Stimulated activated CD4-positive, alpha-beta T cell treated with anti-CD3 and anti-CD28 coated beads, Interleukin-1b, Interleukin-23, amount 100 ng/mL, for 24 hours (primary cell): ENCODE measurements at places on chromosomes 7 and 10.

DNA sequence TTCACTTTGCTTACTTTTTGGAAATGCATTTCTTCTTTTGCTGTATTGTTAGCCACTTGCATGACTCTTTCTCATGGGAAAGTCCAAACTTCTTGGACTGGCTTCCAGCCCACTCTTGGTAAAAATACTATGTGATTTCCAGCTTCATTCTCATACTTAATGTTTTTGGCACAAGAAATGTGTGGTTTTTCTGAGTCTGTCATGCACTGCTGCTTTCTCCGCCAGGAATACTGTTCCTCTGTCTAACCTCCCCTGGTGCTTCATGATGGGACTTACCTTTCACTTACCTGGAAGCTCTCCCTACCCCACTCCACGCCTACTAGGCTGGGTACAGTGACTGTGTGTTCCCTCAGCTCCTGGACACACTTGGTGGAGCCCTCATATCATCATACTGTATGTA lies 18.7 kb downstream of the MGAM2 start:
- DNase-seq, result no peak

DNA sequence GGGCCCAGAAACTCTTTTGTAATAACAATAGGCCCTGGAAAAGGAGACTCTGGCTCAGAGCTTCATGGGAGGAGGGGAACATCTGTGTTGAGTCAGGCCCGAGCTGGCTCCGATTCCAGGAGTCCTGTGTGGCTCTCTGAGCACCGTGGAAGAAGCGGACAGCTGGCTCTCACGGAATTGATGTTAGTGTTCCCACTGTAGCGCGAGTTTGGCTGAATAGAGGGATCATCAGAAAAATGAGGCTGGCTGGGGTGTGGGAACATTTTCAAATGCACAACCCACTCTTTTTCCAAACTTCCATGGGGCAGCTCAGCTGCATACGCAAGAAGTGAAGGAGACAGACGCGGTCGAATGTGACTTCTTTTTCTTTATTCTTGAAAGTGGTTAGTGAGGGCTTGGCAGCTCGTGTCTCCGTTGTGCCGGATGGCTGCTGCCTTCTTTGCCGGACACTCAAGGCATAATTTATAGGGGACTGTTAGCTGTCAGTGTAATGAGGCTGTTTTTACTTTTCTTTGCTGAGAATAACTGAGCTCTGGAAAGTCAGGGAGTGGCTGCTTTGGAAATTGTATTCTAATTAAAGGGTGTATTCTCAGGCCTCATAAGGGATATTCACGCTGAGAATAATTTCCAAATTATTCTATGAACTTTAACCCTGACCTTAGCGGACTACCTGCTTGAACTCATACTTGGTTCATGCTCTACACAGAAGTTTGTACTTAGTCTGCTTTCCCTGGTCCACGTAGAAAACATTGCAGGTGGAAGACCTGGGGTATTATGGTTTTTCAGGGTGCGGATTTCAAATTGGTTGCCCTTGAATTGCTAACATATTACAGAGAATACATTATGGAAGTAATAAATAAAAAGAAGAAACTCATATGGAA lies 23.1 kb downstream of the MDFIC start:
- DNase-seq, result no peak

DNA sequence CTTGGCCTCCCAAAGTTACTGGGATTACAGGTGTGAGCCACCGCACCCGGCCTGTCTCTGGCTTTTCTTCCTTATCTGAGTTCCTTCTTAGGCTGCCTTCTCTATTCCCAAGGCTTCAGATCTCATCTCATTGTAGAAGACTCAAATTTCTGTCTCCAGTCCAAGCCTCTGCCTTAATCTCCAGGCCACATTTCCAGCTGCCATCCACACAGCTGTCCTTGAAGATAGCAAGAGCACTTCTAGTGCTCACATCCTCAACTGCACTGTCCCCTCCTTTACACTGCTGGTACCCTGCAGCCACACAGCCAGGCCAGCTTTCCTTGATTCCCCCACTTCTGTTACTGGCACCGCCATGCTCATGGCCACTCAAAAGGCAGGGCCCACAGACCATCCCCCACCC lies 35.6 kb downstream of the POLL start:
- DNase-seq, result no peak

DNA sequence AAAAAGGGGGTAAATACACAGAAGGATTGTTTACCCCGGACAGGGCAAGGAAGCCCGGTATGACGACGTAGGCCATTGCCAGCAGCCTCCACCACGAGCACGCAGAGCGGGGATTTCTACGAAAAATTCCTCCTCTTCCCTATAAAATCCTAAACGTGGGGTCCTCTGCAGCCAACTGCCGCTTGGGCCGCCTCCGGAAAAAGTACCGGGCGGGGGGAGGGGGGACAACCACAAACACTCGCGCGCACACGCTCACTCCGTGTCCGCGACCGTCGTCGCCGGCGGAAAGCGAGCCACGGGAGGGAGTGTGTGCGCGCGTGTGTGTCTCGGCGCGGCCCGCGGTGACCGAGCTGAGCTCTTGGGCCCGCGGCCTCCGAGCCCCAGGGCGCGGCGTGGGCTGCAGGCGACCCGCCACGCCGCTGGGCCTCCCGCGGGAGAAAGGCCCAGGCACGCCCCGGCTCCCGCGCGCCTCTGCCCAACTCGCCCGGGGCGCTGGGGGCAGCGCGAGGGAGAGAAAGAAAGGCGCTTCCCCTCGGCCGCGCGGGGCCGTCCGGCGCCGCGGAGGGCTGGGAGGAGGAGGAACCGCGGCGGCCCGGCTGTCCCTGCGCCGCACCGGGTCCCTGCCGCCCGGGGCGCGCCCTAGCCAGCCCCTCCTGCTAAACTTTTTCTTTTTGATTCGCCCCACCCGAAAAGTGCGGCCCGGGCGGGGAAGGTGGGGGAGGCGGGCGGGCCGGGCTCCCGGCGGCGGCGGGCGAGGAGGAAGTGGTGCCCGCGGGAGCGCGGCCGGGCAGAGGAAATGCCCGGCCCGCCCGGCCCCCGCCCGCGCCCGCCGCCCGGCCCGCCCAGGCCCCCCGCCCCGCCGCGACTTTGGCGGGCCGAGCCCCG lies 1.5 kb downstream of the CTBP2 start:
- no peak for DNase-seq

- DNase-seq, result no peak
Observed at GRCh38 chr10:79038841-79039201, 29.9 kb upstream of the ZMIZ1 start.
